ENCODE measurements at places on chromosomes 5 and 9.

- no peak for DNase-seq
Observed at GRCh38 chr9:74817816-74818215, 69.9 kb downstream of the TRPM6 start.

DNA sequence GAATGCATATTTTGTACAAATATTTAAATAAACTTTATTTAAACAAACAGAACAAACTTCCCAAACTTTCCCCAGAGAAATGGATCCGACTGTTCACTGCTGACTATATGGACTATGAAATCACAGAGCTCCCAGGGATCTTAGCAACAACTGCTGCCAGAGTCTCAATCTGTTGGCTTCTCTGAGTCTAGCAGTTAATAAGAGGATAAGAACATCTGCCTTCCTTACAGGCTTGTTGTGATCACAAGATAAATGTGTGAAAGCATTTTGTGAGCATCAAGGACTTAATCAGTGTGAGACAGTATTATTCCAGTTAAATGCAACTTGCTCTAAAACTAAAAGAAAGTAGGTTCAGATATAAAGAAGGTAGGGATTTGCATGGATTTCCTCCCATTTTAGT is 31.4 kb upstream of the MYOT start:
- DNase-seq: no peak

DNA sequence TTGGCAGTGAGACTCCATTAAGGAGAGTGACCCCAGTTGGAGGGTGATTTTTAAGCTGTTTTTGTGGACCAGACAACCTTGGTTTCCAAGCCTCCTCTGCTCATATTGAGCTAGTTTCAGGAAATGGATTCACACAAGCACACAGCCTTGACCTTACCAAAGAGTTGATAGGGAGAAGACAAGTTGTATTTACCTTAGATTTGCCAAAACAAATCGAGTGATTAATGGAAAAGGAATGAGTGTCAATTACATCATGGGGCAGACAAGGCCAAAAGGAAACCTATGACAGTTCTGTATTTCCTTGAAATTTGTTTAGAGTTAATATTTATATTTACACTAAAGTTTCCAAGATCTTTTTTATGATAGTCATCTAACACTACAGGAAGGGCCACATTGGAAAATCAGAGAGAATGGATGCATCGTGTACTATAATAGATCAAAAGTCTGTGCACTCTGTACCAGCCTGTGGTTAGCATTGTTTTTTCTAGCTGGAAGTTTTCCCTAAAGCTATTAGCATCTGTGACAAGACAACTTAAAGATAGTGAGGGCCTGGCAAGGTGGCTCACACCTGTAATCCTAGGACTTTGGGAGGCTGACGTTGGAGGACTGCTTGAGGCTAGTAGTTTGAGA is 86.0 kb upstream of the FER start:
- no peak for DNase-seq

- peak; percentile 9 for DNase-seq
Observed at GRCh38 chr5:173707392-173707791, 90.9 kb upstream of the BOD1 start.

DNA sequence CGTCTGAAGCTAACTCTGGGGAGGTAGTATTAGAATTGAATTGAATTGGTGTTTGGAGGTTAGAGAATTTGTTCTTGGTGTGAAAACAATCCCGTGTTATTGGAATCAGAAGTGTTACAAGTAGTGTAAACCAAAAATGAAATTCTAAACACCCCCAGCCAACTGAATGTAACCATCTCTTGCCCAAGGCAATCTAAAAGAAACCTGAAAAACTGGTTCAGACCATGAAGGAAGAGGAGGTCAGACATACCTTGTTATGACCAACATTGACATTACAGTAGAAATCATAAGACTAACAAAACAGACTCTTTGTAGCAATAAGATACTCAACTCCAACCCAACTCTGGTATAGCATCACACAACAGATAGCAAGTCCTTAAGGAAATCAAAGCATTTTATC is 159.0 kb downstream of the TUSC1 start:
- DNase-seq: no peak

DNA sequence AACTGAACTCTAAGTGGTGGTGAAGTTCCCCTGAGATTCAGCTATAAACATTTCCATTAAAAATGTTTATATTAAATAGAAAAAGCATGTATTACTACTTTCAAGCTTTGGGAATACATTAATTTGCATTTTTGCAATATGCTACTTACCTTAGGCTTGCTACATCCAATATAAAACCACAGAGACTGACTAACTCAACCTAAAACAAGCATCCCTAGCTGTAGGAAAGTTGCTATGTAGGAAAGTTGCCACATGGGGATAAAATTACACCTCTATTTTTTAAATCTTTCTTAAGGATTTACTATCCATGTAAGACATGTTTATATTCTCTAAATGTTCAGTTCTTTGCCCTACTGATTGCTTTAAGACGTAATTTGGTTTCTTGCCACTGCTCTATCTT is 12.8 kb downstream of the SCAMP1 start:
- no peak for DNase-seq

- no peak for DNase-seq
Observed at GRCh38 chr5:101067429-101067828, 164.3 kb upstream of the ST8SIA4 start.
